ENCODE measurements at places on chromosomes 5 and 9.

- DNase-seq: no peak
Observed at GRCh38 chr9:123482295-123482968, 126.4 kb downstream of the CRB2 start.

DNA sequence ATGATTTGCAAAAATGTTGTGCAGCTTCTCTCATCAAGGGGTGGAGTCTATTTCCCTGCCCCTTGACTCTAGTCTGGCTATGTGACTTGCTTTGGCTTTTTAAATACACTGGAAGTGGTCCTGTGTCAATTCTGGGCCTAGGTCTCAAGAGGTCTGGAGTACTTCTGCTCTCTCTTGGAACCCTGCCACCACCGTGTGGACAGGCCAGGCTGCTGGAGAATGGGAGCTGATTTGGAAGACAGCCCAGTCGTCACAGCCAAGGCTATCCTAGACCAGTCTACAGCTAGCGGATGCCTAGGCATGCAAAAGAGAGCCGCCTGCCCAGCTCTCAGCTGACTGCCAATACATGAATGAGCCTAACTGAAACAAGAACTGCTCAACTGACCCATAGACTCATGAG, 56.7 kb upstream of the CLINT1 start:
- no peak for DNase-seq

DNA sequence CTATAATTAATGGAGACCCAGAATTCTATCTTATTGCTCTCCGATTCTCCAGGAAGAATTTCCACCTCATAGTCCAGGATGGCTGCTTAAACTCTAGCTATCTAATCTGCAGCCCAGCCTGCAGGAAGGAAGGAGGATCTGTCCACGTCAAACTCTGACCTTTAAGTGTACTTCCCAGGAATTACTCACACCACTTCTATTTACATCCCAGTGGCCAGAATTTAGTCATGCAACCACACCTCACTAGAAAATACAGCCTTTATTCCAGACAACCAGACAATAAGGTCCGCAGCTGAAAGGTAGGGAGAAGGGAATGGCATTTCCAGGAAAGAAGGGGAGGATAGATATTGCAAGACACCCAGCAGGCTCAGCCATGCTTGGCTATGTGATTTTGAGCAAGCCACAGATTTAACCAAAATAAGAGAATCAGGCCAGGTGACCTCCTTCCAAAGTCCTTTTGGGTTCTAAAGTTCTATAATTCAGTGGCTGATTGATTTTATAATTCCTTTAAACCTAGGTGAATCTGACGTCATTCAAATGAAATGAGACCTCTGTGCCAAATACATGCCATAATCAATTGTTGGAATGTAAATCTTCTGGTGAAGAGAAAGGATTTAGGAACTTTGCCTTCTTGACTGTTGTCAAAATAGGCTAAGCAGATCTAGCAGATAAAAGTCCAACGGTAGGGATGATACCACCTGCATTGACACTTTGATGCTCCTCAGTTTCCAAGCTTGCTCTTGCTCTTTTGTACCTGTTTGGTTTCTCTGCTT, 3.7 kb upstream of the DENND1A start:
- DNase-seq: no peak

DNA sequence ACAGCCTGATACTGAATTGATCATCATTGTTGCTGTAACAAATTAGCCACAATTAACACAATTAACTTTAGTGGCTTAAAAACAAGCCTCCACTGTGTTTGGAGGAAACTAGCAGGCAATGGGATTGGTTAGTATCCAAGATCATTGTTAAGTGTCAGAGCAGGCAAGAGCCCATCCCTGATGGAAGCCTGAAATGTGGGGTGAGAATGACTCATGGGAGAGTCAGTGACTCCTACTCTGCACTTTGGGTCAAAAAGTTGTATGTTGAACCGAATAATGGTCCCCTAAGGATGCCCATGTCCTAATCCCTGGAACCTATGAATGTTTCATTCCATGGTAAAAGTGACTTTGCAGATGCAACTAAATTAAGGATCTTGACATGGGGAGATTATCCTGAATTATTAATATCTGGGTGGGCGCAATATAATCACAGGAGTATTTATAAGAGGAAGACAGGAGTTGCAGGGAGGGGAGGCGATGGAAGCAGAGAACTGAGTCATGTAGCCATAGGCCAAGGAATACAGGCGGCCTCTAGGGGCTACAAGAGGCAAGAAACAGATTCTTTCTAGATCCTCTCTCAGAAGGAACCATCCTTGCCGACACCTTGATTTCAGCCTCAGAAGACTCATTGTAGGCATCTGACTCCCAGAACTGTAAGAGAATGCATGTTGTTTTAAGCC, 28.8 kb downstream of the ALG2 start:
- DNase-seq: no peak

- no peak for DNase-seq
Observed at GRCh38 chr5:174436750-174437149, 287.6 kb upstream of the MSX2 start.

DNA sequence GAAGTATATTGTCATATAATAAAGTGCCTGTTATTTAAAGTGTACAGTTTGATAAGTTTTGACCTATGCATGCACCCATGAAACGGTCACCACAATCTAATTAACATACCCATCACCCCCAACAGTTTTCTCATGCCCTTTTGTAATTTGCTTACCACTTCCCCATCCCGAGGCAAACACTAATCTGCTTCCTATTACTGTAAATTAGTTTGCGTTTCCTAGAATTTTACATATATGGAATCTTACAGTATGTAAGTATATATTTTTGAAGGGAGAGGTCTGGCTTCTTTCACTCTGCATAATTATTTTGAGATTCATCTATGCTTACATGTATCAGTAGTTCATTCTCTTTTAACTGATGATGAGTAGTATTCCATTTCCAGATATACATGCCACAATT, 56.5 kb downstream of the AMBP start:
- no peak for DNase-seq
